ENCODE measurements at places on chromosomes 7 and 10.

- no peak for DNase-seq
These were observed 92.5 kb upstream of the AHR start for GRCh38 chr7:17205910-17206309.

DNA sequence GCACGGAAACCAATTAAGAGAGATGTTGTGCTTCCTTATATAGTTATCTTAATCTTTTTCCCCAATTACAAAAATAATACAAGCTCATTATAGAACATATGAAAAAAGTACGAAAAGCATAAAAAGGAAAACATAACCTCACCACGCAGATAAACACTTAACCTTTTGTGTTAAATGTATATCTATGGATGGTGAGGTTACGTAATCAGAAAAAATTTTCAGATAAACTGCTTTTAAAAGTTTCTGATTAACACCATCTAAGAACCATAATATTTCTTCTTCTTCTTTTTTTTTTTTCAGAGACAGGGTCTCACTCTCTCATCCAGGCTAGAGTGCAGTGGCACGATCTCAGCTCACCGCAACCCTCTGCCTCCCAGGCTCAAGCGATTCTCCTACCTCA is 49.2 kb upstream of the SPOCK2 start:
- DNase-seq, result no peak

DNA sequence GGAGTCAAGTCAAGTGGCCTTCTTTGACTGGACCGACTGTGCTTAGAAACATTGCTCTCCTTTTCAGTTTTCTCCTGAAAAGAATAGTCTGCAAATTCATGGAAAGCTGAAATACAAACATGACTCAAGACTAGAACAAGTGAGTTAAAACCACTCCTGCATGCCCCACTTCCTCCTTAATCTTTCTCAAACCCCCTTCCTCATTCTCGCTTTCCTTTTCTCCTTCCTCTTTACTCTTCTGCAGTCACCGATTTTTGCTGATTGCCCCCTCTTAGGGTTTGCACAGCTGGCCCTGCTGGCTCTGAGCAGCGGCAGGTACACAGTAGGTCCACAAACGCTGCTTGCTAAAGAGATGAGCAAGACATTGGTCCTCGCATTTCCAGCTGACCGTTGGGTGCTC is 34.8 kb upstream of the MKI67 start:
- DNase-seq, result no peak

- no peak for DNase-seq
These were observed 270.3 kb upstream of the SORCS1 start for GRCh38 chr10:107434854-107435253.

GRCh38 chr10:112227331-112227987 is 43.9 kb upstream of the GPAM start:
- no peak for DNase-seq

DNA sequence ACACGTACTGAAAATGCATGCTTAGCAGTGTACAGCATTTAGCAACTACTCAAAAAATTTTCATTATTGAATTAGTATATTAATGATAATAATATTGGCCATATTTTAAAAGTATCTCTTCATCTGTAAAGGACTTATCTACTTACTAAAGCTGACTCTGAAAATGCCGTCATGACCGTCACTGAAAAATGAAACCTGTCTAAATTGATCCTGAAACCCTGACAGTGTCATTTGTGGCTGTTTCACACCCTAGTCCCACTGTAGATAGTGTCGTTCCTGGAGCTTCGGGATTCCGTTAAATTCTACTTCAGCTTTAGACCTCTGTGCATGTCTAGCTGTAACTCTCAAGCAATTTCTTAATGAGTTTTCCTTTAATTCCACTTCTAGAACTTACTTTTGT is 35.8 kb upstream of the EZH2 start:
- DNase-seq, result no peak

- peak; percentile 72 for DNase-seq
These were observed 31.7 kb upstream of the OPALIN start for GRCh38 chr10:96390460-96390864.

DNA sequence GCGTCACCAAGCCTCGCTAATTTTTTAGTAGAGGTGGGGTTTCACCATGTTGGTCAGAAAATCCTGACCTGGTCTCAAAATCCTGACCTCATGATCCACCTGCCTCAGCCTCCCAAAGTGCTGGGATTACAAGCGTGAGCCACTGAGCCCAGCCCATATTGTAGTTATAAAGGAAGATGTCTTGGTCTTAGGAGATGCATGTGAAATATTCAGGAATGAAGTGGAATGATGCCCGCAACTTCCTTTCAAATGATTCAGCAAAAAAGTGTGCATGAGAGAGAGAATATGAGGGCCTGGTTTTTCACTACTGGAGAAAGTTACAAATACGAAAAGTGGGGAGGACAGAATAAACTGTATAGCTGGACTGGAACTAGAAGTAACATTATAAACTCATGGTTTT is 15.9 kb downstream of the TMEM209 start:
- no peak for DNase-seq

GRCh38 chr10:92153-92552 is 43.1 kb upstream of the TUBB8 start:
- no peak for DNase-seq

- DNase-seq, result no peak
These were observed 62.9 kb downstream of the SLC29A4 start for GRCh38 chr7:5345671-5346070.

DNA sequence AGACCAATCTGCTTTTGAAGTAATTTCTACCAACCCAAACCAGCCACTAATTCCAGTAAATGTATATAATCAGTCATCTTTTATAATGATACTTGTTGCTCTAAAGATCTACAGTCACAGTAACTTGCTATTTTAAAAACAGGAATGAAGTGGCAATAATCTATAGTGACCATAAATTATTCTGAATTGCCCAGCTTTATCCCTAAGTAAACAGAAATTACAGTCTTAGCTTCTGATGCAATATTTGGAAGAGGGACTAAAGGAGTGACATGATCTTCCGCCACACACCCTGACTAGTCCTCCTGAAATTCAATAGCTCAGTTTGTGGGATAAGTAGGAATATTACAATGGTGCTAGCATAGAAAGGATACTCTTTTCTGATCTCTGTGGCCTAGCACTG is 96.1 kb downstream of the ATE1 start:
- no peak for DNase-seq

DNA sequence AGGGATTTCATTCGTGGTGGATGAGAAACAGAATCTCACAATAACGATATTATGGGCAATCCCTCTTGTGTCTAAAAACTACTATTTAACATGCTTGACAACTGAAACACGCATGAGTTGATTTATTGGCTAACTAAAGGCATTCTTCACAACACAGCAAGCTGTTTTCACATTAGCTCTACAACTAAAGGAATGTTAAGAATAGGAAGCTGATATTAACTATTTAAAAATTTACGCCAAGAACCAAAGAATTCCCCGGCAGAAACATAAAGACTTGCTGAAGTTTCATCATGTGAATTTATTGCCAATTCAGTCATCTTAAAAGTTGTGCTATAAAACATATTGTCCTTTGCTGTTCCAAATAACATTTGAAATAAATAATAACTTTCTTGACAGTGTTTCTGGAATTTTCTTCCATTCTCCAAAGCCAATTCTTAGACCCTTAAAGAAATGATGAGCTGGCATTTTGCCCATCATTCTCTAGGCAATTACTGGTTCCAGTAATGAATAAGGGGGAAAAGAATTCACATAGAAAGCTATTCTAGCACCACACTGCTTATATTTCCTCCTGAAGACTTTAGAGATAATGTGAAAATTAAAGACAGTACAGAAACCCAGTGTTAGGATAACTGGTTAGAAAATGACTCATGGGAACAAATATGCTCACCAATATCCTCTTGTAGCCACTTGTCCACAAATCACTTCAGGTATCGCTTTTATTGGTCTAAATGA is 233.1 kb downstream of the PARD3 start:
- DNase-seq, result no peak

DNA sequence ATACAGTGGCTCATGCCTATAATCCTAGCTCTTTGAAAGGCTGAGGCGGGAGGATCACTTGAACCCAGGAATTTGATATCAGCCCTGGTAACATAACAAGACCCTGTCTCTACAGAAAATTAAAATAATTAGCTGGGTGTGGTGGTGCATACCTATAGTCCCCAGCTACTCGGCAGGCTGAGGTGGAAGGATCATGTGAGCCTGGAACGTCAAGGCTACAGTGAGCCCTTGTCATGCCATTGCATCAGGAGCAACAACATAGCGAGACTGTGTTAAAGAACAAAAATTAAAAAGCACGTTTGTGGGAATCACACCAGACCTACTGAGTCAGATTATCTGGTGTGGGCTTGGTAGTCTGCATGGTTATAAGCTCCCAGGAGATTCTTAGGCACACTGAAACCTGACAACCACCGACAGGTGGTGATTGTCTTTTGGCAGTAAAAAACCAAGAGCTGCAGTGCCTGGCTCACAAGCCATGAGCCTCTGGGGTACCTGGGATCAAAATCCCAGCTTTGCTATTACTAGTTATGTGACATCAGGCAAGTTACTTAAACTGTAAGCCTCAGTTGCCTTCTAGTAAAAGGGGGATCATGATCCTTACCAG is 146.9 kb downstream of the SND1 start:
- no peak for DNase-seq

GRCh38 chr7:91299952-91300775 is 35.9 kb downstream of the FZD1 start:
- no peak for DNase-seq

GRCh38 chr10:78175444-78176015 is 141.9 kb downstream of the RPS24 start:
- DNase-seq, result no peak

- DNase-seq, result no peak
These were observed 349.7 kb upstream of the MBL2 start for GRCh38 chr10:53122281-53122680.

GRCh38 chr10:22308390-22308789 is 7.8 kb upstream of the COMMD3 start:
- no peak for DNase-seq

DNA sequence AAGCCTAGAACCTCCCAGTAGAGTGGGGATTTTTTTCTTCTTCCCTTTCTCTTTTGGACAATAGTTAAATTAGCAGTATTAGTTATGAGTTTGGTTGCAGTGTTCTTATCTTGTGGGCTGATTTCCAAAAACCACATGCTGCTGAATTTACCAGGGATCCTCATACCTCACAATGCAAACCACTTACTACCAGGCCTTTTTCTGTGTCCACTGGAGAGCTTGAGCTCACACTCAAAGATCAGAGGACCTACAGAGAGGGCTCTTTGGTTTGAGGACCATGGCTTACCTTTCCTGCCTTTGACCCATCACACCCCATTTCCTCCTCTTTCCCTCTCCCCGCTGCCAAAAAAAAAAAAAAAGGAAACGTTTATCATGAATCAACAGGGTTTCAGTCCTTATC is 5.4 kb downstream of the OPN1SW start:
- no peak for DNase-seq

DNA sequence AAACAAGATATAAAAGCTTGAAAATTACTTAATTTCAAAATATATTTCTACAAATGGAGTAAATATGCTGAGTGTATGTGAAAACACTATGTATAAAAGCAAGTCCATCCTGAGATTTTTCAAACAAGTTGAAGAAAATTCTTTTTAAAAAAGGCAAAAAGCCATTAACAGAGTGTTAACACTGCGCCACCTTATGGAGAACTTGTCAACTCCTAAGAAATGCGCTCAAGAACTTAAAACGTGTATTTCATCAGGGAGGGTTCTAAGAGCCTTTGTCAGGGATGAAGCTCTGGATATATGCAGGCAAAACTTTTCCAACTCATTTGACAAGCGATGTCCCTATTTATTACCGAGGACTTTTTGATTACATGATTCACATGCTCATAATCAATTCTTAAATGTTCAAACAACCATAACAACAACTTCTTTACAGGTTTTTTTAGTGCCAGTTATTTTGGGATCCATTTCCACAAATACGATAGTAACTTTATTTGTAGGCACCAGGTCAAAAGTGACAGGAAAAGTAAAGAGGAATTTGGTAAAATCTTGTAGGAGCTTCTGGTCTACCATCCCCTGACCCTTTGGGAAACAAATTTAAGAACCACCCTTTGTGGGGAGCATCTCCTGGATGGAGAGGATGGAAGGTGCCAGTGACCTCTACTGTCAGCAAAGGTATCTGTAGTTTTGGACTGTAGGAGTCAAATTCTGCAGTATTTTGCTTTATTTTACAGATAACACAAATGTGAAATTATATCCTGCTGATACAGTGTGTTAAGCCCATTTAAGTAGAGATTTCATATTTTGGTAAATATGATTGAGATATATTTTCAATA is 23.2 kb downstream of the CALCR start:
- peak; percentile 30 for DNase-seq

GRCh38 chr7:24197852-24198251 is 86.1 kb upstream of the NPY start:
- DNase-seq, result no peak

DNA sequence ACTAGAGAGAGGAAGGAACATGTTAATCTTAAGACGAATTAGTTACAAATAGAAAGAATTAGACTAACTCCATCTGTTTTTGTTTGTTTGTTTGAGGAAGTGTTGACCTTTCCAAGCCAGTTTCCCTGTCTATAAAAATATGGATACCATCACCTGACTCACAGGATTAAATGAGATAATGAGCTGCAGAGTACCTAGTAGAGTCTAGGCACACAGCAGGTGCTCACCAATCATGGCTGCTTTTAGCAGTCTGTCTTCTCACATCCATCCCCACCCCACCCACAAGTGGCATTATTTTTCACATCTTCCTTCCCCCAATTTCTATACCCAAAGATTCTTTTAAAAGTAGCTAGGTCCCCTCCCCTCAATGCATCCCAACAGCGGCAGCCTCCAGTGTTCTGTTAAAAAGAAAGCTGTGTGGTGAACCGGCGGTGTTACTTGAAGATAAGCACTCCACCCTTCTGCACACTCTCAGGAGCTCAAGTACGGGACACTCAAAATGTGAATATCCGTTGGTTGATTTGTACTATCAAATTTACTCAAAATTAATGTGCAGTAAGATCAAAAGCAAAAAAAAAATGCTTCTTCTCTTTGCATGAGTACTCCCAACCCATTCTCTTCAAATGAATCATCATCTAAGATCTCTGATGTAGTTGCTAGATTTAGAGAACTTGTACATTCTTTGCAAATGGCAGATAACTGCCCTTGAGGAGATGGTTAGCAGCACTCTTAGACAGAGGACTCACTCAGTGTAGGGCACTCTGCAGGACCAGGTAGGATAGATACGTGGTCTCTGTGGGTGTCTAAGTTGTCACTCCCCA is 145.4 kb upstream of the ASAH2 start:
- DNase-seq, result no peak

DNA sequence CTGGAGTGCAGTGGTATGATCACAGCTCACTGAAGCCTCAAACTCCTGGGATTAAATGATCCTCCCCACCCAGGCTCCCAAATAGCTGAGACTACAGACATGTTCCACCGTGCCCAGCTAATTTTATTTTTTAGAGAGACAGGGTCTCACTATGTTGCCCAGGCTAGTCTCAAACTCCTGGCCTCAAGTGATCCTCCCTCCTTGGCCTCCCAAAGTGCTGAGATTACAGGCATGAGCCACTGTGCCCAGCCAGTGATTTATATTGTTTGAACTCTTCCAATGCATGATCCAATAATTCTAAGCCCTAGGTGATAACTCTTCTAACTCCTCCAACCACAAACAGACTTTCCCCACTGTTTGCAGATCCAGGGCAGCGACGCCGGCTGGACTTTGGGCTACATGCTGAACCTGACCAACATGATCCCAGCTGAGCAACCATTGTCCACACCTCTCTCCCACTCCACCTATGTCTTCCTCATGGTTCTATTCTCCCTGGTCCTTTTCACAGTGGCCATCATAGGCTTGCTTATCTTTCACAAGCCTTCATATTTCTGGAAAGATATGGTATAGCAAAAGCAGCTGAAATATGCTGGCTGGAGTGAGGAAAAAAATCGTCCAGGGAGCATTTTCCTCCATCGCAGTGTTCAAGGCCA is 41.8 kb upstream of the CC2D2B start:
- no peak for DNase-seq

GRCh38 chr7:37604078-37604477 is 79.5 kb upstream of the GPR141 start:
- DNase-seq, result no peak

Measured in NCI-H1092 treated with DMSO at 0.1 percent for 48 hours (cell line).